ENCODE measurements at places on chromosomes 2 and 18.

- no peak for DNase-seq
These were observed 17.3 kb upstream of the KCNF1 start for GRCh38 chr2:10894264-10894935.

- no peak for DNase-seq
These were observed 548.5 kb upstream of the ID2 start for GRCh38 chr2:8133363-8133762.

DNA sequence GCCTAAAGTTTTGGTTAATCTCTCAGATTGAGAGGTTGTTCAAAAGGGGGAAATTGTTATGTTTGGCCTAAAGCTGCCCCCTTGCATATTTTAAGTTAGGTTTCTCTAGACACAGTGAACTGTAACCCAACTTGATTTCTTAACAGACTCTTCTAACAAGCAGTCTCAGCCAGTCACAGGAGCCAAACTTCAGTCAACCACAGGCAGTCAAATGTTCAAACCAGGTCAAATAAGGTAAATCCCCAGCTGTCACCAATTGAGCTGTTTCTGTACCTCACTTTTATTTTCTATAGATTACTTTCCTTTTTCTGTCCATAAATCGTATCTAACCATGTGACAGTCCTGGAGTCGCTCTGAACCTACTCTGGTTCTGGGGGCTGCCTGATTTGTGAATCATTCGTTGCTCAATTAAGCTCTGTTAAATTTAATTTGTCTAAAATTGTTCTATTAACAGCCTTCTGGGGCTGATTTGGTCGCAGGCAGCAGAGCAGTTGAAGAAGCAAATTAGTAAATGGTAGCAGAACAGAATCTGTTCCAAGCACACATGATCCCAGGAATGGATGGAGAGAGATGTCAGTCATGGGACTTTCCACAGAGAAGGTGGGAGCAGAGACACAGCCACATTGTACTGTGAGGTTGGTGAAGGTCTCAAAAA, 16.4 kb upstream of the NFU1 start:
- no peak for DNase-seq

DNA sequence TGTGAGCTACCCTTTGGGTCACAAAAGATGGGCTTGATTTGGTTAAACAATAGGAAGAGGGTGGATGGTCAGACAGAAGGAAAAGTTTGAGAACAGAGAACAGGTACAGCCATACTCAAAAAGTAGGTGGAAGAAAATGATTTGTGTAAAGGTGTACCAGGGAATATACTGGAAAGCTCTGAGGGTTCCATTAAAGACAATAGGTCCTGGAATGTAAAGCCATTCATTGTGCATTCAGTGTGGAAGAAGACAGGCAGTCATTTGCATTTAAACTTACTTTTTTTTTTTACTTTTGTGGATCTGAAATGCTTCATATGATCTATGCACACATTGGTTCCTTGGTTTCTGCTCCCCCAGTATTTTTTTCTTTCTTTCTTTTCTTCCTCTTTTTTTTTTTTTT, 581.4 kb upstream of the PIK3C3 start:
- DNase-seq, result no peak

DNA sequence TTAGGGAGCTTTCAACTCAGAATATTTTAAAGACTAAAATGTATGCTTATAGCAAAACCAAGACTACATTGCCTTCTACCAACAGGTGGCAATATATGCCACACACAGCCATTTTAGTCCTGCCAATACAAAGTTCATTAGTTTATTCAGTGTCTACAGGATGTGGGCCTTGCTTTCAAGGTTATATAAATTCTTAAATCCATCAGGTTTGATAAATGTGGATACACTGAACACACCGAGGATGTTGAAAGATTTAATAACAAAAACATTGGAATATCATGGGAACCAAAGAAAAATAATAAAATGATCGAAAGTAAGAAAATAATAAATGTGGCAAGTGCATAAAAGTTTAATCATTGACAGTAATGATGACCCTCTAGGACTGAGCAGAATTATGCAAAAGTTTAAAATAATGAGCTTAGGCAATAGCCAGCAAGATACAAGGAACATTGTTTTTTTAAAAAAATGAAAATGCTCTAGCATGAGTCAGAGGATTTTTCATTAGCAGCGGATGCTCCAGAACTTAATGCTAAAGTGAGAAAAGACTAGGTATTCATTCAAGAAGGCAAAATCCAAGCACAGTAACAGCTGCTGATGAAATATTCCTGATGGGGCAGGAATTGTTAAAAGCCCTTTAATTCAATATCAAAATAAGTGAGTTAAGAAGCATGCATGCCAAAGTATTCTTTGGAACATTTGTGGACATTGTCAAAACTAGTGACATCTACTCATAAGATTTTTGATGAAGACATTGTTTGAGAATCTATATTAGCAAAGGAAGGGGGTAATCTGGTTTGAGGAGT, 14.2 kb downstream of the SCN9A start:
- DNase-seq, result no peak

- DNase-seq, result no peak
These were observed 194.3 kb downstream of the PLCL1 start for GRCh38 chr2:197998702-197999101.

- DNase-seq, result no peak
These were observed 8.1 kb downstream of the SP9 start for GRCh38 chr2:174342686-174343342.

DNA sequence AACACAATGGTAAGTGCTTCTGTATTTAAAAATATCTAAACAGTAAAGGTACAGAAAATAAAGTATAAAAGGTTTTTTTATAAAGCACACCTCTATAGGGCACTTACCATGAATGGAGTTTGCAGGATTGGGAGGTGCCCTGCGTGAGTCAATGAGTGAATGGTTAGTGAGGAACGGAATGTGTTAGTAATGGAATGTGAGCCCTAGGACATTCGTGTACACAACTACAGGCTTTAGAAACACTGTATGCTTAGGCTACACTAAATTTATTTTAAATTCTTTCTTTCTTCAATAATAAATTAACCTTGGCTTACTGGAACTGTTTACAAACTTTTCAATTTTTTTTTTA, 337.9 kb upstream of the SLC39A10 start:
- DNase-seq, result no peak
